H54 (cell line): ENCODE measurements at places on chromosomes 13 and 19.

DNA sequence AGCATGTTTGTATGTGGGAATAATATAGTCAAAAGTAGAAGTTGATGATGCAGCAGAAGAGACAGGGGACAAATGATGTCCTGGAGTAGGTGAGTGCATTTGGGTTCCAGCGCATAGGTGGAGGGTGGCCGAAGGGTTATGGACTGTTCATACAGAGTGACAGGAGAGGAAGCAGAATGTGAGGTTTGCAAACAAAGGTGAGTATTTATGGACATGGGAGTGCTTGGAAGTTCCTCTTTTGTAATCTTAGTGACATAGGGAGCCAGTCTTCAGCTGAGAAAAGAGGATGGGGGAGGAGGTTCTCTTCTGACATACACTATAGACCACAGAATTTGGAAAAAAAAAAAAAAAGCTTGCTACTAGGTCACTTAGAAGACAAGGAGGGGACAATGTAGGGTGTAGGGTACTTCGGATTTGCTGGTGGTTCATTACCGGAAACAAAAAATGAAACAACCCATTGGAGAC lies 331.6 kb downstream of the DLEU7 start:
- no peak for DNase-seq

- DNase-seq, result no peak
These were observed 59.8 kb downstream of the SPACA7 start for GRCh38 chr13:112435973-112436372.

DNA sequence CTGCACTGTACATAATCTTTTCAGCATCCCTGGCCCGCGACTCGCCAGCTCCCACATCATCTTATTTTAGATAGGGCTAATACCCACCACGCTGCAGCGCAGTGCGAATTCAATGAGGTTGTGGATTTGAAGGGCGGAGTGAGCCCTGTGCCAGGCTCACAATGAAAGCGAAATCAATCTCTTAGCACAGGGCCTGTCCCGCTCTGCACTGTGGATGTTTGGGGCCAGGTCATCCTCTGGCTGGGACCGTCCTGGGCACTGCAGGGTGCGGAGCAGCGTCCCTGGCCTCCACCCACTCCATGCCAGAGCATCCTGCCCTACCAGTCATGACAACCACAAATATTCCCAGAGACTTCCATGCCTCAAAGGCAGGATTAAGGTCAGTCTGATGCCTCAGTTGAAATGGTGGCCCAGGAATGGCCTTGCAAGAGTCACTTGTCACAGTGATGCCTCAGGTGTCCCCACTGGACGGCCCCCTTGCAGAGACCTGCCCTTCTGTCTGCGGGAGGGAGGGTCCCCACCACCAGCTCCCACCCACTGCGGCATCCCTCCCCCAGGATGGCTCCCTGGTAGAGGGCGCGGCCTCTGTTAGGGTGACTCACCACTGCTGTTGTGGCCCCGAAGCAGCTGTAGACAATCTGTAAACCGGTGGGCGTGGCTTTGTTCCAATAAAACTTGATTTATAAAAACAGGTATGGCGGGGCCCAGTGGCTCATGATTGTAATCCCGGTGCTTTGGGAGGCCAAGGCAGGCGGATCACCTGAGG lies 5.6 kb downstream of the UHRF1 start:
- DNase-seq, result peak; percentile 86

DNA sequence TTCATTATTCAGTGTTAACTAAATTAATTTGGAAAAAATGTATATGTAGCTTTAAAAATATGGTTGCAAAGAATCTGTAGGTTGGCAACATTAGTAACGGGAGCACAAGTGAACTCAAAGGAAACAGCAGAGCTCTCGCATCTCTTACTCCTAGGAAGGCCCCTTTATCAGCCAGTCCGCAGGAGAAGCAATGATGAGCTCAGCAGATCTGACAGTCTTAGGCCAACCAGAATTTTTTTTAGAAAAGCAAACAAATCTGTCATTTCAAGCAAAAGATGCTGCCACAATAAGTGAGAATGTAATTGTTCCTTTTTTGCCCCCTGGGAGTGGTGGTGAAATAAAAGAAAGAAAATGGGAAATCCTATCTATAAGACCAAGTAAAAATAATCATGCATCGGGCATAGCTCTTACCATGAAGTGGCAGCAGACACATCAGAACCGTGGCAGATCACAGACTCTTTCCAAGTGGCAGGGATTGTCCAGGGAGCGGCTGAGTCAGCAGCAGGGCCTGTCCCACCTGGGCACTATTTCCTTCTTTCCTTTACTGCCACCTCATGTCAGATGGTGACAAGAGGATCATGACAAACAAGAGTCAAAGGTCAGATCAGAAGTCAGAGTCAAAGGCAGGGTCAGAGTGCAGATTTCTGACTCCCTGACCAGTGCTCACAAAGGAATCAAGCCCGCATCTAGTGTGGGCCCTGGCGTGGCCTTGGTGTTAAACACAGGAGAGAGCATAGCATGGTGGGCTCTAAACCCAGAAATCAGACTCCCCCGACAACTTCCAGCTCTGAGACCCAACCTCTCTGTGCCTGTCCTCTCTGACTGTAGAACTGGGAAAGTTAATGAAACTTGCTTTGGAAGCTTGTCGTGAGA lies 84.0 kb upstream of the MTIF3 start:
- DNase-seq, result no peak

DNA sequence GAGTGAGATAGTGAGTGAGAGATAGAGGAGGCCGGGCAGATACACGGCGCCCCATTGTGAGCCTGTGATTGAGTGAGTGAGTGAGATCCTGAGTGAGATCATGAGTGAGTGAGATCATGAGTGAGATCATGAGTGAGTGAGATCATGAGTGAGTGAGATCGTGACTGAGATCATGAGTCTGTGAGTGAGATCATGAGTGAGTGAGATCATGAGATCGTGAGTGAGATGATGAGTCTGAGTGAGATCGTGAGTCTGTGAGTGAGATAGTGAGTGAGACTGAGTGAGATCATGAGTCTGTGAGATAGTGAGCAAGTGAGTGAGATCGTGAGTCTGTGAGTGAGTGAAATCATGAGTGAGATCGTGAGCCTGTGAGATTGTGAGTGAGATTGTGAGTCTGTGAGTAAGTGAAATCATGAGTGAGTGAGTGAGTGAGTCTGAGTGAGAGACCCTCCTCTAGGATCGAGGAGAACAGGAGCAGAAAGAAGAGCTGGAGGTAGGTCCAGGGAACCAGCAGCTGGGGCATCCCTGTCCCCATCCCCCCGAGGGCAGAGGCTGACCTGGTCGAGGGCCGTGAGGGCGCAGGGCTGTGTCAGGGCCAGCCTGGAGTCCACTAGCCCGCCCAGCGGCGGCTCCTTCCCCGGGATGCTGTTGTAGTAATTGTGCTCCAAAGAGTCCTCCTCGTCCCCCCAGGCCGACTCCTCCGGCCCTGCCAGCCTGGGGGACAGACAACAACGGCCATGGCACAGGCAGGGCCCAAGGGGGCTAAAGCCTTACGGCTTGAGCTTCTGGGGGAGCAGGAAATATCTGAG lies 25.4 kb upstream of the C2CD4C start:
- DNase-seq, result no peak

- DNase-seq, result no peak
These were observed 62.6 kb downstream of the MLLT1 start for GRCh38 chr19:6216996-6217751.
